ENCODE measurements at places on chromosomes 5 and 9.

- no peak for DNase-seq
Observed at GRCh38 chr9:130443840-130444492, 795 bp upstream of the ASS1 start.

- DNase-seq, result no peak
Observed at GRCh38 chr9:13278368-13279246, 885 bp downstream of the MPDZ start.

- DNase-seq, result no peak
Observed at GRCh38 chr5:180040287-180041214, 31.0 kb downstream of the RNF130 start.

DNA sequence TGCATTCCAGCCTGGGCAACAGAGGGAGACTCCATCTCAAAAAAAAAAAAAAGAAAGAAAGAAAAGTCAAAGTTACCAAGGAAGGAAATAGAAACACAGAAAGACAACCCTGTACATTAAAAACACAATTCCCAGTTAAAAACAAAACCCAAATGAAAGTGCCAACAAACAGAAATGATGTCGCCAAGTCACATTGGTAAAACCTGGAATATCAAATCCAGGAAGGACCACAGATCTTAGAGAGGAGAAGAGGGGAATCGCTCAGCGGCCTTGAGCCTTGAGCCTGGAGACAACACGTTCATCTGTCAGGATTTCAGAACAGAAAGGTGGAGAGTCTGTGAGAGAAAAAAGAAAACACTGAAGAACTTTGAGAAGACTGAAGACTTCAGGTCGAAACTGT lies 1.2 kb upstream of the ZDHHC11 start:
- DNase-seq, result no peak

GRCh38 chr5:178895615-178896571 lies at the start of gene ZFP2:
TSS of gene ZFP2 (plus strand) at chr5:178895913. CDS start at chr5:178931314, 35,401 bp downstream.
- peak; percentile 4 for DNase-seq

DNA sequence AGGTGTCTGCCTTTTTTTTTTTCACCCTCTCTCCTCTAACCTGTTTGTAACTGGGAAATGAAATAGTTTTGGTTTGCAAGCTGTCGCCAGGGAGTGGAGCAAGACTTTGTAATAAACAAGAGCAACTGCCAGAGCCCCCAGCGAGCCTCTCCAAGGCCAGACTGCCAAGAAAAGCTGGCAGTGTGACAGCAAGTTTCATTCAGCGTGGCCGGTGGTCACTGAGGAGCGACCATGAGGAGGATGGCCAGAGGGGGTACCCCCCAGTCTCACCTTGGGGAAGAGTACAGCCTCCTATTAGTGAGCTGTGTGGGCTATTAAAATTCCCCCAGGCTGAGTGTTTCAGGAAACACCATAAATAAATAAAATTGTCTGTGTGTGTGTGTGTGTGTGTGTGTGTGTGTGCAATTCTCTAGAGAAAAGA lies 49.9 kb downstream of the ZFAND5 start:
- DNase-seq, result no peak

DNA sequence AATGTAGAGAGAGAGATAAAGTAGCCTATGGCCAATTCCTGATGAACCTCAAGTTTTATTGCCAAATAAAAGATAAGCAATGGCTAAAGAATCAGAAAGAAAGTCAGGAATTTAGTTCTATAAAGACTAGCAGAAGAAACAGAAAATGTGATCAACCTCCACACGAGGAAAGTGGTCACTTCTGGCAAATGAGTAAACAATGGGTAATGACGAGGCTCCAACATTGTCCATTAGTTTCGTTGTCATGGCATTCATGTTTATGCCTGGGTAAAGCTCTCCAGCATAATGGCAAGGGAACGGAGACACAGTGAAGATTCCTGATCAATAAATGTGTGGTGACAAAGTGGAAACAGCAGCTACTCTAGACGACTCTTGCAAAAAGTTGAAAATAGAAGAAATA lies 341.8 kb upstream of the CTNND2 start:
- no peak for DNase-seq

DNA sequence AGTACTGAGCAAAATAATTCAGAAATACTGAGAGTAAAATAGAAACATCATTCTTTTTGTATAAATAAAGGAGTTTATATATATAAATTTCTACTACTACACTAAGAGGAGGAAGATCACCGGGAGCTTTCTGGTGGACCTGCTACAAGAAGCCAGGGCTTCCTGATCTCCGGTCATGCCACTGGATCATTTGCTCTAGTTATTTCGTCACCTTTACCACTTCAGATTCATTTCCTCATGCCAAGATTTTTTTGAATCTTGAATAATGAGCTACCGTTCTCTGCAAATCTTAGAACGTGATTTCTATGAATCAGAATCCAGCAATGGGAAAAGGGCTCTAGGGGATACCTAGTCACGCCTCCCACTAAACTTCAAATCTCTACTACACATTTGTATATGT lies 51.9 kb upstream of the TBC1D9B start:
- no peak for DNase-seq

DNA sequence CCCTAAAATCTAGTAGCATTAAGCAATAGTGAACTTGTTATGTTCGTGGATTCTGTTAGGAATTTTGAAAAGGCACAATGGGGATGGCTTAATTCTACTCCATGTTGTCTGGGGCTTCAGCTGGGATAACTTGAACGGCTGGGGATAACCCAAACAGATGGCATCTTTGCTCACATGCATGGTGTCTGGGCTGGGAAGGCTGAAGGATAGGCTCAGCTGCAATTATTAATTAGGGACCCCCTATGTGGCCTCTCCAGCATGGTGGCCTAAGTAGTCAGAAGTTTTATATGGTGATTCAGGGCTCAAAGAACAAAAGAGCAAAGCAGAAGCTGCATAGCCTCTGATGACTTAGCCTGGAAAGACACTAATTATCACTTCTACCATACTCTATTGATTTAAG lies 551.1 kb downstream of the PSAT1 start:
- no peak for DNase-seq
